Cortex of kidney (tissue), 1 donor: ENCODE measurements at places on chromosomes 2 and 18.

- no peak for DNase-seq
These were observed 61.1 kb upstream of the UGP2 start for GRCh38 chr2:63780518-63781155.

DNA sequence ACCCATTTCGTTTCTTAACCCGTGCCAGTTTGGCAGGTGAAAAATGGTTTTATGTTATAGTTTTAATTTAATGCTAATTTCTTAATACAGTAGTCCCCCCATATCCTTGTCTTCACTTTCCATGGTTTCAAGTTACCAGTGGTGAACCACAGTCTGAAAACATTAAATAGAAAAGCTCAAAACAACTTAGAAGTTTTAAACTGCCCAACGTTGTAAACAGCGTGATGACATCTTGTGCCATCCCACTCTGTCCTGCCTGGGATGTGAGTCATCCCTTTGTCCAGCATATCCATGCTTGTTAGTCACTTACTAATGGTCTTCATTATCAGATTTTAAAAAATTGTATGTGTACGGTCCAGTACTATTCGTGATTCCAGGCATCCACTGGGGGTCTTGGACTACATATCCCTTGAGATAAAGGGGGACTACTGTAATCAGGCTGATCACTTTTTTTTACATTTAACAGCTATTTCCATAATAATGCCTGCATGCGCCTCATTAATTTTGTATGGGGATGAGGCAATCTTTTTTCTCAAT lies 31.9 kb downstream of the SLC66A3 start:
- DNase-seq = no peak

DNA sequence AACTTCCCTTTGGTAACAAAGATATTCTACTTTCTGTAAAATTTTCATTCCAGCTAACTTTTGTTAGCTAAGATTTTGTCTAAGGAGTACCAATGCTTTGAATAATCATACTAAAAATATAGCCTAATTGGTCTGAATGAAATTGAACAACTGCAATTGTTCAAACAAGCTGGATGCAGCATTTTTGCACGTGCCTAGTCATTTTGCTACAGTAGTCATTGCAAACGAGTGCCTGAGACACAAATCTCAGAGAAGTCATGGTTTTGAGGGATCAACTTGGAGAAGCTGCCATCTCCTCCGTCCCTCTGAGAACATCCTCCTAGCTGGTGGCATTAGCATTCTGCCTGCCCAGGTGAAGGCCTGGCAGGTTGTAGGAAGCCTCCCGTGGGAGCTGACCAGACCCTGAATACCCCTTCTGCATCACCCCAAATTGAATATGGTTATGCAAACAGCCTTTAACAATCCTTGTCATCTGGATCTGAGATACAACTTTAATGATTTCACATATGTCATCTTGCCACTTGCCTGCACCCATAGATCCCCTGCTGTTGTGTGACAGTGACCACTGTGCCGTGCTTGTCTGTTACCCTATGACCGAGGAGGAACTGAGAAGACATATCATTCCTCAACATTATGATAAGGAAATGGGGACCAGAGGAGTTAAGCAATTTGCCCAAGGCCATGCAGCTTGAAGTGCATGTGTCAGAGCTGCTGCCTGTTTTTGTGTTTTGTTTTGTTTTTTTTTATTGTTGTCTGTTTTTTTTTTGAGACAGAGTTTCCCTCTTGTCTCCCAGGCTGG lies 29.1 kb upstream of the MGAT4A start:
- no peak for DNase-seq

GRCh38 chr2:28048341-28048740 lies 157.8 kb downstream of the BABAM2 start:
- no peak for DNase-seq

GRCh38 chr2:38163579-38163978 lies 87.6 kb upstream of the CYP1B1 start:
- DNase-seq = no peak

DNA sequence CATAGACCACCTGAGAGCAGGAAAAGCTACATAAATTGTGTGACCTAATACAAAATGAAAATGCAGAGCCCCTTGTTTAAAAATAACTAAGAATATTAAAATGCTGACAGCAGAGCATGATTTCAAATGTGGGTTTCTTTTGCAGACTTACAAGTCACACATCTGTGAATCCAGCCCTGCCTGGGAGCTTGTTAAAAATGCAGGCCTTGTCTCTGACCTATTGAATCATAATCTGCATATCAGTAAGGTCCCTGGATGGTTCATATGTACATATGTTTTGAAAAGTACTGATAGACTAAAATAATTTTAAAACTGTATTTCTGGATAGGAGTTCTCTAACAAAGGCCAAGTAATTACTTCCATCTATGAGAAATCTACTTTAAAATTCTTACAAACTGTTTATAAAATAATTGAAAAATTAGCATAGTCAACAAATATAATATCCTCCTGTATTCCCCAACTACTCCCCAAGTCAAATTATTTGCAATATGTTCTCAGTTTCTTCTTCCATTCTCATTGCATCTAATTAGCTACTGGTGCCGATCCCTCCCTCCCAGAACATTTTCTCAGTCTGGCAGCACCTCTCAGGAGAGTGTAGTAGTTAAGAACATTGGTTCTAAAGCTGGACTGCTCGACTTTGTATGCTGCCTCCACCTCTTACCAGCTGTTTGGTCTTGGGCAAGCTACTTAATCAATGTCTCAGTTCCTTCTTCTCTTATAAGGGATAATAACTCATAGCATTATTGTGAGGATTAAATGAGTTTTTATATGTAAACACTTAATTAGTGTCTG lies 1040.4 kb upstream of the CDH2 start:
- DNase-seq = no peak

DNA sequence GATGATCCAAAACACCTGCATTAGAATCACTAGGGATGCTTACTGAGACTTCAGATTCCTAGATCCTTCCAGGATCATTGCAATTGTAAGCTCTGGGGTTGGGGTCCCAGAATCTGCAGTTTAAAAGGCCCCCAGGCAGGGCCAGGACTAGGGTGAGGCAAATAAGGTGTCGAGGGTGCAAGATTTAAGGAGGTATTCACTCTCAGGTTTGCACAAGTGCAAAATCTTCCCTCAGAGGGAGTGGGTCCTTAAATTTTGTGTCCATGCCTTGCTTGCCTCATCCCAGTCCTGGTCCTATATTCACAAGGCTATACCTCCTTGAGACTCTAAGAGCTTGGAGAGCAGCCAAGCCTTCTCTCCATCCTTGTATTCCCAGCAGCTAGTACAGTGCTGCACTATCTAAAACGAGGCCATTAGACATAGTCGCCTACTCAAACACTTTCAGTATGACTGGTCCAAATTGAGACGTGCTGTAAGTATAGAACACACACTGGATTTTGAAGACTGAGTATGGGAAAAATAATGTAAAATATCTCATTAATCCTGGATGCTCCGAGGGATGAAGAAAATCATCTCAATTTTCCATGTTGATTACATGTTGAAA lies 31.6 kb upstream of the MREG start:
- DNase-seq = no peak

GRCh38 chr2:195279840-195280427 lies 377.1 kb upstream of the SLC39A10 start:
- no peak for DNase-seq

DNA sequence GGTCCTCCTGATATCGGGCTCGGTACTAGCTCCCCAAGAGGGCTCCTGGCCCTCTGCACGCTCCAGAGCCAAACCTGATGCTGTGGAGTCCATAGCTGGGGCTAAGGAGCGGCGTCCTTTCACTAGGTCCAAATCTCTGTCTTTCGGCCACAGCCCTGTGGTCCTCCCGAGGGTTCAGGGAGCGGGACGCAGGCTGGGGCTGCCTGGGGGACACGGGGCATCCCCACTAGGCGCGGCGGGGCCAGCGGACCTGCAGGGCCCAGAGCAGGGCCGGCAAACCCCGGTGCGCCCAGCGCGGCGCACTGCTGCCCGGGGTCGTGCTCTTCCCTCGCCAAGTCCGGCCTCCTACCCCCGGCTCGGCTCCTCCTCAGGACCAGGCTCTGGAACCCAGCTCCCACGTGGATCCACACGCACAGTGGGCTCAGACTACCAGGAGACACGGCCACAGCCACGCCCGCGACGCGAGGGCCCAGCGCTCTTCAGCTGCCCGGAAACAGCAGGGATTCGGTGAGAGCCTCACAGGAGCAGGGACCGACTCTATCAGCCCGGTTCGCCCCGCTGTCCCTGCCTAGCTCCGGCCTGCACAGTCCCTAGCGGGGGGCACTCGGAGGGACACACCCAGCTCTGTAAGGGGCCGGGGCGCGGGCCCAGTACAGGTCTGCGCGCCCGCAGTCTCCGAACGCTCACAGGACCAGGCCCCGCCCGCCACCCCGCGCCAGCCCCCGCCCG lies 593 bp downstream of the ZNF514 start:
- no peak for DNase-seq

- DNase-seq = no peak
These were observed 420.1 kb upstream of the ZNF804A start for GRCh38 chr2:184178229-184178628.

GRCh38 chr18:58057291-58057965 lies 13.4 kb downstream of the NEDD4L start:
- DNase-seq = no peak

- no peak for DNase-seq
These were observed 289.4 kb upstream of the PXDN start for GRCh38 chr2:2033691-2034090.

- DNase-seq = no peak
These were observed 95.1 kb downstream of the MRO start for GRCh38 chr18:50724751-50725151.

GRCh38 chr2:170862286-170862902 lies 45.7 kb downstream of the GAD1 start:
- no peak for DNase-seq

DNA sequence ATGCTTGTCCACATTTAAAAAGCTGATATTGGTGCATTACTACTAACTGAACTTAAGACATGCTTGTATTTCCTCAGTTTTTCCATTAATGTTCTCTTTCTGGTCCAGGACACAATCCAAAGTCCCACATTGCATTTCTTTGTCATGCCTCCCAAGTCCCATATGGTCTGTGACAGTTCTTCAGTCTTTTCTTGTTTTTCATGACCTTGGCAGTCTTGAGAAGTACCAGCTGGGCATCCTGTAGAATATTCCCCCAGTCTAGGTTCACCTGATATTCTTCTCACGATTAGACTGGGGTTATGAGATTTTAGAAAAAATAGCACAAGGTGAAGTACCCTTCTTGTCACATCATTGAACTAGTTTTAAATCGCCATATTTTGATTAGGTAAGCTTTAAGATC lies 10.3 kb upstream of the ZBTB14 start:
- DNase-seq = no peak

- DNase-seq = no peak
These were observed 162.2 kb downstream of the PRPF40A start for GRCh38 chr2:152555048-152555447.

DNA sequence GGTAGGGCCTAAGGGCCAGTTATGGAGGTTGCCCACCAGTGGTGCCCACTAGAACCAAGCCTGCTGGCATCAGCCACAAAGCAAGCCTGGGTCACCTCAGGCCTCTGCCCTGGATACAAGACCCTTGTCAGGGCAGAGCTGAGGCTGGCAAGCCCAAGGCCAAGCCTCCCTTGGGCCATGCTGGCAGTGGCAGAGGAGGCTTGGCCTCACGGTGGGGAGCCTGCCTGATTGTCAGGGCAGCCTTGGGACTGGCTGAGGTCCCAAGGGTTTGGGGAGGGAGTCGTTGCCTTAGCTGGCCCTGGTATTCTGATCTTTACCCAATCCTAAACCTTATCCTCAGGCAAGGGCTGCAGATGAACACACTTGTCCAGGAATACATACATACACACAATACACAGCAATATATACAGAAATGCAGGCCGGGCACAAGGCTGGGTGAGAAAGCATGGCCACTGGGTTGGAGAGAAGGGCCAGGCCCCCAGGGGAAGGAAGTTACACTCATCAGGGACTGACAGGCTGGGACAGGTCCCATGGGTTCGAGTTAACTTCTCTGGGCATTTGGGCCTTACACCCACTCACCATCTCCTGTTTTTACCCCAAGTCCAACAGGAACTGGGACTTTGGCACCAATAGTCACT lies 21.0 kb downstream of the CCT7 start:
- no peak for DNase-seq

- DNase-seq = no peak
These were observed 11.1 kb downstream of the NDUFV2 start for GRCh38 chr18:9113468-9114149.

DNA sequence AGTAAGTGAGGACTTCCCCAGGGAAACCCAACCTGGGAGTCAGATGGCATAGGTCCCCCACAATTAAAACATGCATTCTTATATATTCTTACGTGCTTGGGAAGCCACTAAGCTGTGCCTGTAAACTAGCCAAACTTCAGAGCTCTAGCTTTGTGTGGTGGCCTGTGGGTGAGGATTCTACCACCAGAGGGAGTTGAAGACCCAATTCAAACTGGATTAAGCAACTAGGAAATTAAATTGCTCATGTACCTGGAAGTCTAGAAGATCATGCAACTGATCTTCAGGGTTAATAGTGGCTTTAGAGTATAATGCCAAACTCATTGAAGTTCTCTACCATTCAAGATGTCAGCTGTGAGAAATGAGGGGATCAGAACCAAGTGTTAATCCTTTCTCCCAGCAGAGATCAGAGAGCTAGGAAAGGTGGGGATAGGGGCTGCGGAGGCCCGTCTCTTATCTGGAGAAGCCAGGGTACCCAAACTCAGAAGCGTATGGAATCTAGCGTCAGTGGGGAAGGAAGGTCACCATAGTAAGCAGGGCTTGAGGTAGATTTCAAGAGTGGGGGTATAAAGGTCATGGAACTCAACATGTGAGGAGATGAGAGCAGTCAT lies 53.2 kb upstream of the CCDC85A start:
- DNase-seq = no peak

DNA sequence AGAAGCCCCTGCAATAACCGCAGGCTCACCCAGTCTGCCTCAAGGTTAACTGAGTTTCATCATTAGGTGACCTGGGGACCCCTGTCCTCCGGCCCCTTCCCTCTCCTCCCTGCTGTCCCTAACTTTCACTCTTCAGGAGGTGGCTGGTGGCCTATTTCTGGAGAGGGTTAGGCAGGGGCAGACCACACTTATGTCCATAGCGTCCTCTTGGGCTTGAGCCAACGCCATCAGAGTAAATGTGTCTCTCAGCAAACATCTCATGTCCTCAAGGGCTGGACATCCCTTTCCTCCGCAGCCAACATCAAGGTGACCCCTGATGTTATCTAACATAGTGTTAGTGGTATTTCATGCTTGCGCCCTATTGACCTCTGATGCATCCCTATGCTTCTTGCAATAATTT lies 114.8 kb downstream of the BCL11A start:
- no peak for DNase-seq

DNA sequence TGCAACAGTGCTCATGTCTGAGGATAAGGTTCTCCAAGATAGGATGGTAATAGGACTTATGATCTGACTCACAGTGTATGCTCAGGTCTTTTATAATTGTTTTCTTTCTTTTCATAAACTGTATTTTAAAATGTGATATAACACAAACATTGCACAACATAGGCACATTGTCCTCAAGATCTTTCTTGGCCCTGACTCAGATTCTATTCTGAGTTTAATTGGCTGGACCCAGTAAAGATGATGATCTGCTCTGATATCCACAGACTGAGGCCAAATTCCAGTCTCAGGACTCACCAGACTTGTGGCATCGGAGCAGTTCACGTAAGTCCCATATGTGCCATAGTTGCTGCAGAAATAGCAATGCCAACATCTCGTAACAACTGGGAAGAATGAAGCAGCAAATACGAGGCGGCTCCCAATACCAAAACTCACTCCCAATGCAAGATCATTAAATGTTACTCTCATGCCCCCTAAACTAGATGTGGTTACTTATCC lies 448.9 kb upstream of the SLC14A2 start:
- DNase-seq = no peak
